Thoracic aorta (tissue), 2 donors: ENCODE measurements at places on chromosomes 13 and 19.

DNA sequence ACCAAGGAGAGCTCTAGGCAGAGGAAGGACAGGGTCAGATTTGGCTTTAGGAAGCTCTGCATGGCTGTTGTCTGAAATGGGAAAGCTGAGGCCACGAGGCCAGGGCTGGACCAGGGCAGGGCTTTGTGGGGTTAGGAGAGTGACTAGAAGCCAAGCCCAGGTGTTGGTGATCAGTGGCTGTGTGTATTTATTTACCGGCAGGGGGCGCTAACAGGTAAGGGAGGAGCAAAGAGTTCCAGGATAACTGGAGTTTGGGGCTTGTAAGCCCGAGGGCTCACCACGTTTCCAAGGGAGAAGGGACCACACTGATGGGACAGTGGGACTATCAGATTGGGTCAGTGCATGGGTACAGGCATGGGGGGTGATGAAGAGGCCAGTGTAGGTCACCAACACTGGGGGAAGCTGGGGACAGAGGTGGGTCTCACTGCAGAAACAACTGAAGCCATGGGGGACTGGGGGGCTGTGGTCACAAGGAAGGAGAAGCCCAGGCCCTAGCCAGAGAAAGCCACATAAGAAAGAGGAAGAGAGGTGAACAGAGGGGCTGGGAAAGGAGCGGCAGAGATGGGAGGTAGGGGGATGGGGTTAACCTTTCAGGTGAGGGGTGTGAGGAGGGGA, 3.9 kb downstream of the TMEM147 start:
- no peak for DNase-seq

GRCh38 chr13:20125129-20125782, 35.6 kb downstream of the GJA3 start:
- DNase-seq, result no peak

DNA sequence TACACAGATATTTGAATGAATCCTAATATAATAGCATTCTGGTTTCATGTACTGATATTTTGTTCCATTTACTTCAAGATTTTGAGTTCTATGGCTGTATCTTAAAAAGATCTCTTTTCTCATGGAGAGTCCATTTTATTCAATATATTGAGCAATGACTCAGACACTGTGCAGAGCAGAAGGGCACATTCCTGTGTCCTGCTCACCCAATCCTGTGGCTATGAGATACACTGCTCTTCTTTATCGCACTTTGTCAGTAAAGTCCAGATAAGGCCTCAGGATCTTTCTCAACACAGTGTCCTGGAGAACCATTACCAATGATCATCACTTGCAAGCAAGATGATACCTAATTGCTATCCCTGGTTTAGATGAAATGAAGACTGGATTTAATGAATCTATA, 155.0 kb downstream of the CYSLTR2 start:
- DNase-seq, result no peak

DNA sequence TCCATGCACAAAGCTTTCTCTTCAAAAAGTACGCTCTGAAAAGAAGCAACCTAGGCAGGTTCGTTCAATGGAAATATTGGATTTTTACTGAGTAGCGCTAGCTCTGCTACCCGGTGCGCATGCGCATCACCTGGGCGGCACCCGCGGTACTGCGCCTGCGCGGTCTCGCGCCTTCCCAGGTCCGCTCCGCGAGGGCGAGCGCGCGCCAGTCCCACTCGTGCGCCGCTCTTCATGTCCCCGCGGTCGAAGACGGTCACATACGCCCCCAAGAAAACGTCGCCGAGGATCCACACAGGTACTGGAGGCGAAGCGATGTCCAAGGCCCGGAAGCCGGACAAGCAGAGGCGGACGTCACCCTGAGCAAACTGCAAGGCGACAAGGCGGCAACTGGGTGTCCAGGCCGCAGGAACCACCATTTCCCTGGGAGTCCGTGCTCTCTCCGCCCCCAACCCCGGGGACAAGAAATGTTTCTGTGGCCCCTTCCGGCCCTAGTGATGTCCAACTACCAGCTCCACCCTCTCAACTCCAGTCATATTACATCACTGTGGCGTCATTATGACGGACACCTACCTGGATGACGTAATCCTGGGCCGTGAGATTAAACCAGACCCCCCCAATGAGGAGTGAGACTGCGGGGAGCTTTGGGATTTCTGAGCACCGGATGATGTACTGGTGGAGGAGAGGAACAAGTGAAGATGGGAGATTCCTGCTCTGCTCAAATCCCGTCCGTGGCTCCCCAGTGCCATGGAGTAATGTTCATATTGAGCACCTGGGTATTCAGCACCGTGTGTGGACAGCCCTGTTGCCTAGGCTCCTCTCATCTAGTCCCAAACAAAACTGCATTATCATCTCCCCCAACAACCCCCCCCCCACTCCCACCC, 4.8 kb upstream of the KCNC3 start:
- no peak for DNase-seq

DNA sequence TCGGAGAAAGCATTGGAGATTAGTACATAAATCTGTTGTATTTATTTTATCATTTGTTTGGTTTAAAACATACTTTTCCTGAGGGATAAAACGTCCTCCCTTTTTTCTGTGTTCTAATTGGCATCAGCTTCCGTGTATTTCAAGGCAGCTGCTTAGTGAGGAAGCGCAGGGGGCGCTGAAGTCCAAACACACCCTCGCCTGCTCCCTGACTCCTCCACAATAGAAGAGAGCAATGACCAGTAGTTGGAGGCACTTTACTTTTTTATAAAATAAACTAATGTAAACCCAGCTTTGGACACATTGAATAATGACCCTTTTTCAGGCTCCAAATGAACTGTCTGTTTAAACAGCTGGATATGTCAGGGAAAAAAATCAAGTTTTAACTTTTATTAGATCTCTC, 79.9 kb downstream of the RNASEH2B start:
- no peak for DNase-seq

GRCh38 chr19:46759817-46760333, 13.6 kb upstream of the STRN4 start:
- no peak for DNase-seq

- DNase-seq, result no peak
Measured at GRCh38 chr13:46683676-46684260, 113.2 kb downstream of the ESD start.

DNA sequence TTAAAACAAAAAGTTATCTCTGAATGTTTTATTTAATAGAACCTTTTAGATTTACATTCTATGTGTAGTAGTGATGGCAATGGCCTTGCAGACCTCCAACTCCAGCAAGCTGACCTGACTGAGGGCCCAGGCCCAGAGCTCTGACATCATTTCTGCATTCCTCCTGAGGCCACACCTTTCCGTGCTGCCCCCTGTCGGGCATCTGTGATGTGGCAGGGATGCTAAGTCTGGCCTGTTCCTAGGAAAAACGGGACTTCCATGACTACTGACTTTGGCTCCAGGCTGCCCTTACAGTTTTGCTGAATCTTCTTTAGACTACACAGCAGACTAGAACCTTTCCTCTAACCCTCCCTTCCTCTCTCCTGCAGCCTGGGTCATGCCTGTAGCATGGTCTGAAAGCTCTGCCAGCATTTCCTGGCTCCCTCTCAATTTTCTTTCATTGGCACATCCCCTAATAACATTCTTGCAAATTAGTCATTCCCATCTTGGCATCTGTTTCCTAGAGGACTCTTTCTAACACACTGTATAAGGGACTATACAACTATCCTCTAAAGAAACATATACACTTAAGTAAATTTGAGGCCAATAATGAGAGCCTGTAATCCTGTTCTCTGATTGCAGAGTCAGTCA, 249.1 kb downstream of the GPC5 start:
- no peak for DNase-seq

DNA sequence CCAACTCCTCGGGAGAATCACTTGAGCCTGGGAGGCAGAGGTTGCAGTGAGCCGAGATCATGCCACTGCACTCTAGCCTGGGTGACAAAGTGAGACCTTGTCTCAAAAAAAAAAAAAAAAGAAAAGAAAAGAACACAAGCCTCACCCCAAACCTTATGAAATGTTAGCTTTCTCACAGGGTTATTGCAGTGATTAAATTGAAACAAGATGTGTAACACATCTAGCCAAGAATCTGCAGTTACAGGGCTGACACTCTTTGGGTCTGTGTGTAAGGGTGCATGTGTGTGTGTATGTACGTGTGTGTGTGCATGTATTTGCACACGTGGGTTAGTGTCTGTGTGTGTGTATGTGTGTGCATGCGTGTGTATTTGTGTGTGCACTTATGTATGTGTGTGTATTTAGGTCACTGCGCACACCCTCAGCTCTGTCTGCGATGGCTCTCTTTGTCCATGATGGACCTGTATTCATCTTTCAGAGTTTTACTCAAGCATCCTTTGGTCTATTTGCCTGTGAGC, 336.3 kb downstream of the UQCRFS1 start:
- no peak for DNase-seq

GRCh38 chr13:20389696-20390525, 135.7 kb downstream of the CRYL1 start:
- no peak for DNase-seq

GRCh38 chr19:3857449-3858003, 11.3 kb downstream of the ZFR2 start:
- no peak for DNase-seq
